Stimulated activated CD4-positive, alpha-beta T cell treated with anti-CD3 and anti-CD28 coated beads, TNF-alpha, amount 100 ng/mL, for 24 hours (primary cell): ENCODE measurements at places on chromosomes 6 and 20.

- DNase-seq, result no peak
Measured at GRCh38 chr6:74585753-74586152, 620.1 kb downstream of the COL12A1 start.

DNA sequence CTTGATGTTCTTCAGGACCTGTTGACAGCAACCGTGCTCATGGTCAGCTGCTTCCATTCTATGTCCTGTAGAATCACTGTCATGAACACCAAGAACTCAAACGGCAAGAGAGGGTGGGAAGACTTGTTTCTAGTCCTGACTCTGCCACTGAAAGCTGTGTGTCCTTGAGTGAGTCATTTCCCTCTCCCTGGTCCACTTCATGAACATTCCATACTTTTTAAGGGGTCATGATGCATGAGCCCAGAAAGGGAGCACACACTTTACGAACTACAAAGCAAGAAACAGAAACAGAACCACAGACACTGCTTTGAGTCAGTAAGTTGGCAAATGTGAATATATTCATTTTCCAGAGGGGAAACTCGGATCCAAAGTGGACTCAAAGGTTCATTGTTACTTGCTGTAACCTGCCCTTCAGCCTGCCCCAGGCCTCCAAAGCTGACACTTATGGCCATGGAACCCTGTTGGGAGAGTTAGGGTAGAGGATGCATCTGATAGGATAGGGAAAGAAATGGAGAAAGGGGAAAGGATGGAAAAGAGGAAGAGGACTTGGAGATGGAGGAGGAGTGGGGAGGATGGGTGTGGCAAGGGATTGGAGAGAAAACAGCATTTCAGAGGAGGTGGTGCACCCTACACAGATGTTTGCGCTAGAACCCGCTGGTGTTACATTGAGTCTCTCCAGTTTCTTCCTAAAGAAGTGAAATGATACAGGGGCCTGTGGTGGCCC, 129.8 kb downstream of the FOXO3 start:
- no peak for DNase-seq

- DNase-seq, result no peak
Measured at GRCh38 chr20:52959125-52959524, 13.0 kb upstream of the TSHZ2 start.

DNA sequence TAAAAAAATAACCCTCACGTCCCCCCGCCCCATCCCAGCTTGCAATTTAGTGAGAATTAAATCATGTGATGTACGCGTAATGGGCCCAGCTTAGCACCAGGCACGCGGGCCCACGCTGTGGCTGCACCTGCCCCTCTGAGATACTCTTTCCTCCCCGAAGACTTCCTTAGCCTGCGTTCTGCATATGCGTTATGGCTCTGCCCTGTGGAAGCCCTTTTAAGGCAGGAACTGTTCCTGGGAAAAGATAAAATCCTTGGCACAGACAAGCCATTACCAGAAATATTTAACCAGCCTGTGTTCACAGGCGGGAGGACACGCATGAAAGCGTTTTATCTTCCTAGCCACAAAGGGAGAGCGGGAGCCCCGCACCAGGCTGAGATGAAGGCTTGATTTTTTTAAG, 311.0 kb downstream of the LRFN2 start:
- DNase-seq, result no peak

- no peak for DNase-seq
Measured at GRCh38 chr20:57350081-57350710, 859 bp upstream of the RAE1 start.

DNA sequence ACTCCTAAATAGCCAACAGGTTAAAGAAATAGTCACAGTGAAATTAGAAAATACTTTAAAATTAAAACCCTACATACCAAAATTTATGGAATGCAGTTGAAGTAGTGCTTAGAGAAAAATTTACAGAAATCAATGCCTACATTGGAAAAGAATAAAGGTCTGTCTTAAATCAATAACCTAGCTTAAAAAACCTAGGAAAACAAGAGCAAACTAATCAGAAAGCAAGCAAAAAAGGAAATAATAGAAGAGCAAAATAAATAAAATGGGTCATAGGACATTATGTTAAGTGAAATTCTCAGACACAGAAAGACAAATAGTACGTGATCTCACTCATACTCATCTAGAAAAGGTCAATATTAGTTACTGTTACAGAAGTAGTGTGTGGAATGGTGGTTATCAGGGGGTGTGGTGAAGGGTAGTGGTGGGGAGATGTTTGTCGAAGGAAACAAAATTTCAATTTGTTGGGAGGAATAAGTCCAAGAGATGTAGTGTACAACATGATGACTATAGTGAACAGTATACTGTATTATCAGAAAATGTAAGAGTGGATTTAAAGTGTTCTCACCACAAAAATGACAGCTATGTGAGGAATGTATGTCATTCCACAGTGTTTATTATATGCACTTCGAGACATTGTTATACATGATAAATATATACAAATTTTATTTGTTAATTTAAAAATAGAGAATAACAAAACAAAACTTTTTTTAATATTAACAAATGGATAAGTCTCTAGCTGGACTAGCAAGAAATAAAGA, 423.6 kb downstream of the CDH26 start:
- no peak for DNase-seq

- DNase-seq, result no peak
Measured at GRCh38 chr6:19382676-19383075, 454.5 kb upstream of the ID4 start.

DNA sequence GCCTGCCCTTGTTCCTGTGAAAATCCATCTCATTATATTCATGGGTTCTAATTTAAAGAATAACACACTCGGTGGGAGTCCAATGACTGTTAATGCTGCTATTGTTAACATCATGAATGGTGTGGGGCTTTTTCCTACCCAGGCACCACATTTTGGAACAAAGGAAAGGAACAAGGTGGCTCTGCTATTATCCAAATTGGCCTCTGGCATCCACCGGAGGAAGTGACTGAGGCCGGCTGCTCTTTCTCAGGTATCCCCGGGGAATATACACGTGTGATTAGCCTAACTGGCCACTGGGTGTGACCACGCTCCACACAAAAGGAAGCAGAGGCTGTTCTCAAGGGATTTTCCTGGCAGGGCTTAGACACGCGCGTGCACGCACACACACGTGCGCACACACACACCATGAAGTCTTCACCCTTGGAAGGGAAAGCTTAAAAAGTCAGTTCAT, 601.2 kb upstream of the ARID1B start:
- no peak for DNase-seq

- DNase-seq, result no peak
Measured at GRCh38 chr6:43096451-43097097, 20.5 kb downstream of the PTK7 start.
